Activated CD4-positive, alpha-beta T cell treated with anti-CD3 and anti-CD28 coated beads for 48 hours (primary cell): ENCODE measurements at places on chromosomes 2 and 18.

GRCh38 chr2:95268211-95269035, 5.8 kb upstream of the PROM2 start:
- no peak for DNase-seq

DNA sequence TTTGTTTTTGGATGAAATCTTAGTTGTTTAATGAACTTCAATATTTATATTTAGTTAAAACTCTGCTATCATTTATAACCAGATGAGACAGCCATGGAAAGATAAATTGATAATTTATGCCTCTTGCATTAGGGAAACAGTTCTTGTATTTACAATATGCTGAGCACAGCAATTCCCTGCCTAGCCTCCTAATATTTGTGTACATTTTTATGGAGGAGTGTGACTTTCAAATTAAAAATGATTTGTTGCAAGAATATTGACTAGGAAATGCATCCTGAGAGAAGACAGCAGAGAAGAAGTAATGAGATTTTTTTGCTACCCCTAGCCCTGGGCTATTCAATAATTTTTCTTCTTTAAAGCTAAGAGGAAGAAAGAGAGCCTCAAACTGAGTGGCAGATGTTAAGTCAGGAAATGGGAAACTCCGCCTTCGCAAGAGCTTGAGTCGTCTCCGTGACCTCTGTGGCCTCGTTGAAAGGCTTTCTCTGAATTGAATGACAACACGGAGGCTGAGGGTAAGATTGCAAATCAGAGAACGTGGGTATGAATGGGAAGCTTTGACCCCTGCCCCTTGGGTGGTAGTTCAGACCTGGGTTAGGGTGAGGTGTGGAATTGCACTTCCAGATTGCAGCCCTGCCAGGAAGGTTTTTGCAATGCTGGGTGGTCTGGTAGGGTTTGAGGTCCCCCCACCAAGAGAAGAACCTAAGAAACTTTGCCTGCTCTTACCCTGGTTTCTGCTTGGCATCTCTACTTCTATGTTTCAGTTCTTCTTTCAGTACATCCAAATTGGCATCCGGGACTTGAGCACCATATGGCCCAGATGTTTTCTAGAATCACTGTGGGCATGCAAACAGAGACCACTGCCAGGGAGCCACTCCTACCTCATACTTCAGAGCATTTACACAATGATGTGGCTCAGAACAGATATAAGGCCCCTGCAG, 210.3 kb upstream of the RBMS1 start:
- peak; percentile 41 for DNase-seq

- no peak for DNase-seq
These were observed 45.4 kb downstream of the MCFD2 start for GRCh38 chr2:46870051-46870839.

DNA sequence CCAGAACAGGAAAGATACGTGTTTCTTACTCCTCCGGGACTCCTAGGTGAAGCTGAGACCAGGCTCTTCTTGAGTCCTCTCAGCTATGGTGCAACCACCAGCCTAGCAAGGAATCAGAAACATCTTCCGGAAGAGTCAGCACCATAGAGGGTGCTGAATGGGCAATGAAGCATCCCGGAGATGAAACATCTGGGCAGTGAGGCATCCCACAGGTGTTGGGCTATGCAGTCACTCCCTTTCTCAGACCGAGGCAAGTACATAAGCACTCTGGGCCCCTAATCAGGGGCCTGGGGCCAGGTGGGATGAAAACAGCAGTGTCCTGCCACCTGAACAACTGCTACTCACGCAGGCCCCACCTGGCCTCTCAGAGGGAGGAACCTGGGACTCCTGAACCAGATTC, 1.4 kb upstream of the CAPN10 start:
- no peak for DNase-seq

DNA sequence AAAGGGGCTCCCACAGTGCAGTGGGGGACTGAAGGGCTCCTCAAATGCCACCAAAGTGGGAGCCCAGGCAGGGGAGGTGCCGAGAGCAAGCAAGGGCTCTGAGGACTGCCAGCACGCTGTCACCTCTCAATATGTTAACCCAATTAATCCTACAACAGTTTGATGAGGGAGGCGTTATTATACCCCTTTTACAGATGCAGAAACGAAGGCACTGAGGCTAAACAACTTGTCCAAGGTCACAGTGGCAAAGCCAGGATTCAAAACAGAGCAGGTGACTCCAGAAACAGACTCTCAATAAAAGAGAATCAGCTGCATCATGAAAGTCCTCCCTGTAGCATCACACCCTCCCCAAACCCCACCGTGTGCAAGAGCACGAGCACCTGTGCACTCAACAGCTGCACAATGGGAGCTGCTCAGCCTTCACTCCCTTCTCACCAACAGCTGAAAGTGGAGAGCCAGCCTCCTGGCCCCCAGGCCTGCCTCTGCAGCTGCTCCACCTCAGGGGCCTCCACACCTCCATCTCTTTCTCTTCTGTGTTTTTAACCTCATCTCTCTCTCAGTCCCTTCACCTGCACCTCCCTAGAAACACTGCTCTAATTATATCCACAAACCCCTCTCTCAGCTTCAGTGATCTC, 8.1 kb downstream of the NPC1 start:
- no peak for DNase-seq

- DNase-seq, result no peak
These were observed 100.7 kb upstream of the CCDC195 start for GRCh38 chr2:224816816-224817215.

DNA sequence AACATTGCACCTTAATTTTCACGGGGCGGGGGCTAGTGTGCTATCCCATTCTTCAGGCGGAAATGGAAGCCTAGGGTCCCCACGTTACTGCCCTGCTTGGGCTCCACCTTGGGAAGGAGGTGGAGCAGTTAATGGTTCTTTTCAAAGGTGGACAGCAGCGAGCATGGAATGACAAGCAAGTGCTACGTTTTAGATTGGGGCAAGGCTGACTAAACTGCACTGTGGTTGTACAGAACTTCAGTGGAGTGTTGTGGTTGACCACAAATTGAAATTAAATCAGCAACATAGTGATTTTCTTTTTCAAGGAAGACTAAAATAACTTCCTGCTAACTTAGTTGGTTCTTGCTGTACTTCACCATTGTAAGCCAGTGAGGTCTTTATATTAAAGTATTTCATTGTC, 47.0 kb downstream of the CHRNA1 start:
- peak; percentile 34 for DNase-seq

- no peak for DNase-seq
These were observed 38.7 kb downstream of the ATP9B start for GRCh38 chr18:79107886-79108285.

DNA sequence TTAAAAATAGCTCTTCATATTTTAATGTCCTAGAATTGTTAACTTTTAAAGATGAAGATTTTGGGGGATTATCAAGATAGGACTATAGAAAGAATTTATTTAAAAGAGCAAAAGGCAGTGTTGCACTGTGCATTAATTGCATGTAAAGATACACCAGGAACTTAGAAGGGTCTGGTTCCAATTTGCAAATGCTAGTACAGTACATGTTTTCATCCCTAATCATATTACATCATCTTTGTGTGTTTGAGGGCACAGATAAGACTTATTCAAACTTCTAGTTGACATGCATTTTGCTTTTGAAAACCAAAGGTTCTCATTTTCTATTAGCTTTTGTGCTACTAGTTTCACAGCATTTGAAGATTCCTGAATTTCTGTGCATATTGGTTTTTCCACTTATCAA, 231.7 kb upstream of the LYPD1 start:
- no peak for DNase-seq

GRCh38 chr2:3585261-3586109, 9.4 kb upstream of the COLEC11 start:
- DNase-seq, result no peak
